Activated CD8-positive, alpha-beta T cell treated with anti-CD3 and anti-CD28 coated beads, Interleukin-2, amount 10 ng/mL, durations not matched to agents 7 days and 5 days (primary cell): ENCODE measurements at places on chromosomes 5 and 9. TPM values are rescaled to one million over a fixed set of nuclear protein-coding genes. Genes with fewer than 3 reads are reported as not detected.

Gene PSIP1
- total RNA-seq, result 138 TPM

Gene PLGRKT
- total RNA-seq, result 30.5 TPM

Gene SKIC3
- 66.9 TPM for total RNA-seq

Gene FCN2
- total RNA-seq, result not detected

Gene TNFAIP8
- 123 TPM for total RNA-seq

Gene DDX4
- total RNA-seq, result 0.23 TPM

Gene MARCOL
- total RNA-seq, result not detected

Gene DOCK8
- total RNA-seq, result 386 TPM

Gene NUDT12
- 0.40 TPM for total RNA-seq

Gene RASGEF1C
- not detected for total RNA-seq

Gene ANGPTL2
- not detected for total RNA-seq

Gene MAN1B1
- total RNA-seq, result 49.2 TPM

Gene LCN12
- total RNA-seq, result 1.0 TPM

Gene GPR151
- total RNA-seq, result not detected

Gene SLC45A2
- total RNA-seq, result 0.34 TPM

Gene SPTAN1
- 303 TPM for total RNA-seq

Gene ARHGEF37
- 1.0 TPM for total RNA-seq

Gene TRIM36
- total RNA-seq, result 0.24 TPM

Gene TMEM215
- not detected for total RNA-seq

Gene UGT3A1
- total RNA-seq, result not detected

Gene BASP1
- total RNA-seq, result not detected
